Chondrocyte (in vitro differentiated cells): ENCODE measurements at places on chromosomes 12 and 14. TPM values are rescaled to one million over a fixed set of nuclear protein-coding genes. Genes with fewer than 3 reads are reported as not detected.

The PTCSC3 gene
- total RNA-seq, result not detected in 3 replicates

The OLR1 gene
- 0.28 TPM in 1 of 3 replicates, not detected in the others for total RNA-seq

DNA sequence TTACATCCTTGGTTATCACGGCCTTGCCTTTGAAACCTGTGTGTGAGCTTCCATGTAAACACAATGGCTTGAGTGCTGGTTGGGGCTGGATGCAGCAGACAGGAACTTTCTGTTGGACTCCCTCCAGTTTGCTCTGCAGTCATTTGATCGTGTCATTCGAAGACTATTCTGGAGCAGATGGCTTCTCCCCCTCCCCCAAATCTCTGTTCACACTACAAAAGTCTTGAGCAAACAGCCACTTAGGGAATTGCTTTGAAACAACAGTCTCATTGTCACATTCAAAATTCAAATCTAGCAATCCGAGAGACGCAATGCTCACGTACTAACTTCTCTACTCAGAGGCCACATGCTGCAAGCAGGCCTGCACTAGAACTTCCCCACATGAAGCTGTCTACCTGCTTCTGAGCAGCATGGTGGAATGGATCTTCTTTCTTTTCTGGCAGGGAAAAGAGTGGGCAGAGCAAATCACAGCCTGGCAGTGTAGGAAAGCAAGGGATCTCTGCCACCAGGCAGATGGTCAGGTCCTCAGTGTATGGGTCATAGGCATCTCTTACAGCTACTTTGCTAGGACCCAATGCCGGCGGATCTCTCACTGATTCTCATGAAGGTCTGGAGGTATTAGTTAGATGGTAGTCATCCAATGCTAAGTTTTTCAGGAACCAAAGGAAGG lies 214.2 kb downstream of the PPM1H start:
- H3K36me3 ChIP-seq, result peaks cover 10% of the 10 kb centered on the region
- no peaks in the 10 kb centered on the region for H3K27me3 ChIP-seq

GRCh38 chr14:21078287-21078686 lies 8.2 kb downstream of the ARHGEF40 start:
- no peak overlapping the region for H3K27ac ChIP-seq
- no peak overlapping the region for H3K4me3 ChIP-seq
- DNase-seq, result no peak
- peaks cover 9% of the 10 kb centered on the region for H3K4me1 ChIP-seq
- peaks cover 50% of the 10 kb centered on the region for H3K36me3 ChIP-seq

The BIN2 gene
- not detected in 3 replicates for total RNA-seq

DNA sequence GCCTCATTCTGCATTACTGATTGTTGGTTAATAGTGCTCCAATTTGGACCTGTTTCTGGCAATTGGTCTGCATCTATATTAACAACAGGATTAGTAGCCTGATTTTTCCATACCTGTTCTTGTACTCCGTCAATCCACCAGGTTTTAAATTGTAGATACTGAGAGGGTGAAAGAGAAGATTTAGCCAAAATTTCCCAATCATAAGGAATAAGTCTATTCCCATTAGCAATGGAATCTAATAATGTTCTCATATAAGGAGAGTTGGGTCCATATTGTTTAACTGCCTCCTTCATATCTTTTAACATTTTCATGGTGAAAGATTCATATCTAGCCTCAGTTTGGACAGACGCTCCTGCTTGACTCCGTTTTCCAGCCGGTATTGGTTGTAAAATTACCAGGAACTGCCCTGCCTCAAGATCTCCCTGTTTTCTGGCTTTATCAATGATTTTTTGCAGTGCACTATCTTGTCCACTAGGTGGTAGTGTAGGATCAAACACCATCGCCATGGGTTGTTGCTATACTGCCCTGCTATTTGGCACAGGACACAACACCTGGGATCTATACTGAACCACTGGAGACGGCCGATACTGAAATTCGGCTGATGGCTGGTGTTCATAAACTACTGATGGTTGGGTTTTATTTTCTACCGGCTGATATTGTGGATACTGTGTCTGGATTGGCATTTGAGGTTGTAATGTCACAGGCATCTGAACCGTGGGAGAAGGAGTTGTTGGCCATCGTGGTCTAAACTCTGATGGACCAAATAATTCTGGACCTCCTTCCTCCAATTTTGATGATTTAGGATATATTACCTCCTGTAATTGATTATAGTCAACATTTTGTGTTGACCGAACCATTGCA lies 25.2 kb downstream of the DHRS4L2 start:
- H3K27me3 ChIP-seq, result peaks cover 3% of the 10 kb centered on the region
- H3K27ac ChIP-seq, result no peak overlapping the region
- no peaks in the 10 kb centered on the region for H3K4me1 ChIP-seq
- peaks cover 4% of the 10 kb centered on the region for H3K36me3 ChIP-seq
- no peak for DNase-seq
- no peak overlapping the region for H3K4me3 ChIP-seq
